H1 (cell line): ENCODE measurements at places on chromosomes 4 and X. TPM values are rescaled to one million over a fixed set of nuclear protein-coding genes. Genes with fewer than 3 reads are reported as not detected.

DNA sequence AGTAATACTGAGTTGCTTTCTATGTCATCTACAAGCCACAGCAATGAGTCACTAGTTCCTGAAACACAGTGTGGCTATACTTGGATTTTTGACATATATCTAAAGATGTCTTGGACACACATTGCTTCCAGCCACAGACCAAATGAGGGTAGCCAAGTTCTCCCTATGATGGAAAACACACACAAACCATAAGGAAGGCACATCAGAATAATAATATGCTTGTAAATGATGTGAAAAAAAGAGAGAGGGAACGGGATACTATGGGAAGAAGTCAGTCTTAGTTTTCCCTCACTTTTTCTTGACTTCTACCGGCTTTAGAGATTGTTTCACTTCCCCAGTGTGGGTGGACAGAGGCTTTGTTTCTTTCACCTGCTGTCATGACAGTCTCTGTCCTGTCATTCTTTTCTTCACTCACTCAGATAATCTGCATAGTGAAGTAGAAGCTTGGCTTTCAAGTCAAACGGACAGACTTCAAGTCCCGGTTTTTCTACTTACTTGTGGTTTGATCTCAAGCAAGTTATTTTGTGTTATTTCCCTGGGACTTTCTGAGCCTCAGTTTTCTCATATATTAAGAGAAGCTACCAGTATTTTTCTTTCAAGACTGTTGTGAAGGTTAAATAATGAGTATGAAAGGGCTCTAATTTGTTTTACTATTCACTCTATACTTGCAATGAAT lies 34.7 kb downstream of the P2RY10 start:
- DNase-seq = no peak

- no peak for DNase-seq
Observed at GRCh38 chrX:30613721-30614120, 36.2 kb upstream of the TASL start.

- DNase-seq = no peak
Observed at GRCh38 chr4:48139691-48140090, 5.6 kb upstream of the TXK start.

- no peak for DNase-seq
Observed at GRCh38 chr4:69490271-69490670, 5.4 kb downstream of the UGT2B4 start.

- no peak for DNase-seq
Observed at GRCh38 chr4:168870004-168870403, 140.1 kb downstream of the CBR4 start.

Gene CCDC149
- 5.6 and 5.8 TPM in 2 replicates for total RNA-seq

Gene TEX13C
- 0.09 and 0.10 TPM in 2 replicates for total RNA-seq

Gene CA5B
- 5.8 and 8.6 TPM in 2 replicates for total RNA-seq

Gene MAGEB1
- not detected in 2 replicates for total RNA-seq

Gene USP17L27
- not detected in 2 replicates for total RNA-seq

Gene DGKQ
- 9.3 and 9.7 TPM in 2 replicates for total RNA-seq

Gene ODAM
- not detected in 2 replicates for total RNA-seq

Gene STATH
- total RNA-seq = not detected in 2 replicates

Gene SAT1
- total RNA-seq = 26.3 and 29.2 TPM in 2 replicates
